CD8-positive, alpha-beta memory T cell (primary cell): ENCODE measurements at places on chromosomes 2 and 18. TPM values are rescaled to one million over a fixed set of nuclear protein-coding genes. Genes with fewer than 3 reads are reported as not detected.

The IL36G gene
- not detected for total RNA-seq

The RAB27B gene
- total RNA-seq = 0.15 TPM

The CHRNG gene
- not detected for total RNA-seq

The MRPS9 gene
- 51.8 TPM for total RNA-seq

The CPLX4 gene
- not detected for total RNA-seq

GRCh38 chr2:36530178-36530982 is 67.6 kb downstream of the FEZ2 start:
- no peaks in the 10 kb centered on the region for H3K4me1 ChIP-seq
- H3K36me3 ChIP-seq = no peaks in the 10 kb centered on the region
- H3K27ac ChIP-seq = no peak overlapping the region
- no peak for DNase-seq
- H3K27me3 ChIP-seq = no peaks in the 10 kb centered on the region

- H3K4me1 ChIP-seq = peaks cover 10% of the 10 kb centered on the region
- H3K36me3 ChIP-seq = no peaks in the 10 kb centered on the region
- H3K4me3 ChIP-seq = no peak overlapping the region
- H3K27ac ChIP-seq = no peak overlapping the region
Observed at GRCh38 chr2:38661306-38661705, 4.6 kb upstream of the GALM start.

- H3K4me1 ChIP-seq = no peaks in the 10 kb centered on the region
- H3K27ac ChIP-seq = no peak overlapping the region
- DNase-seq = no peak
- no peak overlapping the region for H3K4me3 ChIP-seq
- H3K36me3 ChIP-seq = no peaks in the 10 kb centered on the region
- no peaks in the 10 kb centered on the region for H3K27me3 ChIP-seq
Observed at GRCh38 chr2:182655750-182656149, 60.3 kb upstream of the DNAJC10 start.

DNA sequence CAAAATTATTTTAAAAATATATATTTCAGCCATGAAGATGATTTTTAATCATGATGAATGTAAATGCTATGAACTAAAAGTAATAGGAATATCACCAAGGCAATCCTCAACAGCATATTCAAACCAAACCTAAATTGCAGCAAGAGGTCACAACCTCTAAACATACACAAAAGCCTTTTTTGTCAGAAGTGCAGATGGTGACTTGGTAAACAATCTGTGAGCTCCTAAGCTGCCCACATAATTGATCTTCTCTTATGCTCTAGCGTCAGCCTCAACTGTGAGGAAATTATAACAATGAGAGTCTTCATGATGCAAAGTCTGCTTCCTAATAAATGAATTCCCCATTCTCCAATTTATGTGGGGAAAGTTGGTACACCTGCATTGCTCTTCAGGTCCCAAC is 113.2 kb downstream of the TSN start:
- no peaks in the 10 kb centered on the region for H3K36me3 ChIP-seq
- H3K4me3 ChIP-seq = no peak overlapping the region
- no peaks in the 10 kb centered on the region for H3K27me3 ChIP-seq
- no peaks in the 10 kb centered on the region for H3K4me1 ChIP-seq
- no peak for DNase-seq

DNA sequence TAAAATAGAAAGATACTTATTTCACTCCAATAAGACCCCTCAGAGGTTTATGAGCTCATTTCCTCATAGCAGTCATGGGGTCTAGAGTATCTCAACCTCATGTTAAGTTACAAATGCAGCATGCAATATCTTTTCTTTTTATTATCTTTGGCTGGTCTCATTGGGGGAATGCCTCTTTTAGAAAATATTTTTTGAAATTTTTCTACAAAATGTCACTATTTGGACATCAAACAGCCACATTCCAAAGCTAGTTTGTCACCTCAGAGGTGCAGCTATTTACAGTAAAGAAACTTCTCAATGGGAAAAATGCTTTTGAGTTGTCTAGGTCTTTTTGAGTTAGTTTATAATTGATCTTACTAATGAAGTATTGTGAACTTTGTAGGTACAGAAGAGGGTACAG is 370.7 kb upstream of the LRATD1 start:
- H3K4me3 ChIP-seq = no peak overlapping the region
- no peak for DNase-seq
- H3K27ac ChIP-seq = no peak overlapping the region
- H3K27me3 ChIP-seq = no peaks in the 10 kb centered on the region

DNA sequence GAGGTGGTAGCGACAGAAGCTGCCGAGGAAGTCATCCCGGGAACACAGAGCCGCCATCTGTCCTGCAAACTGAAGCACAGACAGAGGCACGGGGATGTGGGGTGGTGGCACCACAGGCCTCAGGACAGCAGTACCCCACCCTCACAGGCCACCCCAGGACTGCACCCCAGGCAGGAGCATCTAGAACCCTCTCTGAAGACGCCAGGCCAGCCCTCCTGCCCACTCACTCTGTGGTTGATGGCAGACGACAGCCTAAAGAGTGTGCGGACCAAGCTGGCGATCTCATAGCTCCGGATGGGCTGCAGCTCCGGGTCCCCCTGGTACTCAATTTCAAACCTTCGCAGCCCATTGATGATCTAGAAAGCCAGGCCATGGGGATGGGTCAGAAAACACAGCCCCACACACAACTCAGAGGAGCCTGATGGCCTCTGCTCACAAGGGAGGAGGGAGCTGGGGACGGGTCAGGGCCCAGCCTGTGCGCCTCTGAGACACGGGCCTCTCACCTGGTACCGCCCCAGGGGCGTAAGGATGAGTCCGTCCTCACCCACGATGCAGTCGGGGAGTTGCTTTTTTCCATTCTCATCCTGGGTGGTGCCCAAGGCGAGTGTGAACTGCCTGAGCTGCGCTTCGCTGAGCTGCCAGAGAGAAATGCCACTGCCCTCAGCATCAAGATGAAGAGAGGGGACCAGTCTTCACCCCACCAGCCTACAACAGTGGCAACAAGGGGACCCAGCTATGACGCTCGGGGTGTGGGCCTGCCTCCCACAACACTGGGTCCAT is 8.1 kb upstream of the CCDC74B start:
- no peak overlapping the region for H3K4me3 ChIP-seq
- H3K36me3 ChIP-seq = no peaks in the 10 kb centered on the region
- H3K4me1 ChIP-seq = no peaks in the 10 kb centered on the region
- no peak for DNase-seq
- no peaks in the 10 kb centered on the region for H3K27me3 ChIP-seq

DNA sequence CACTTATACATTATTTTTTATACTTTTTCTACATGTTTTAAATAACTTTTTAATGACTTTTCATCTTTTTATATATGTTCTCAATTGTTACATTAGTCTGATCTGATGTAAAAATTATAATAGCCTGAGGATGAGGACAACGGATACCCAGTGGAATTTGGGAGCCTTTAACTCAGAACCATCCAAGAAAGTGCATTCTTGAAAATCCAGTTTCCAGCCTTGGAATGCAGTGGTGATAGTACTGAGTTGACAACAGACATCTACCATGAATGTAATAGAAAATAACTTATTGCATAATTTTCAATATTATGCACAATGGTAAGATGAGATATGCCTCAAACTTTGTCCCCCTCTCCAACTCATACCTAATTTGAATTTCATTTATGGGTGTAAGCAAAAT is 120.7 kb upstream of the ZC3H15 start:
- H3K4me3 ChIP-seq = no peak overlapping the region
- DNase-seq = no peak
- no peaks in the 10 kb centered on the region for H3K27me3 ChIP-seq
- H3K27ac ChIP-seq = no peak overlapping the region
- H3K4me1 ChIP-seq = no peaks in the 10 kb centered on the region

DNA sequence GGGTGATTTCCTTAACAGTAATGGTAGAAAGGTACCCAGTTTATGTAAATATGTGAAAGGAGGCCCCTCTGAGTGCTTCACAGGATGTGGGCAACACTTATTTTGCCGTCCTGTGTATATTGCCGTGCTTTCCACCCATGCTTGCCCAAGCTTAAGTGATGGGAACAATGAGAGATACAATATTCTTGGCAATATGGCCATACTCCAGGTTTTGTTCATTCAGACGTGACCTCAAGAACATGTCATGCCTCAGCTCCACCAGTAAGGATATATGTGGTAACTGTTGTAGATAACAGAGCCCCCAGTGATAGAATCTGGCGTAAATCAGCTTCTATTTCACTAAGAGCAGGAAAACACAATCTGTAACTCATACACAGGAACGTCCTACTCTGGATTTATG is 318.7 kb downstream of the PTPRM start:
- no peaks in the 10 kb centered on the region for H3K27me3 ChIP-seq
- H3K4me3 ChIP-seq = no peak overlapping the region
- H3K4me1 ChIP-seq = no peaks in the 10 kb centered on the region
- no peaks in the 10 kb centered on the region for H3K36me3 ChIP-seq

DNA sequence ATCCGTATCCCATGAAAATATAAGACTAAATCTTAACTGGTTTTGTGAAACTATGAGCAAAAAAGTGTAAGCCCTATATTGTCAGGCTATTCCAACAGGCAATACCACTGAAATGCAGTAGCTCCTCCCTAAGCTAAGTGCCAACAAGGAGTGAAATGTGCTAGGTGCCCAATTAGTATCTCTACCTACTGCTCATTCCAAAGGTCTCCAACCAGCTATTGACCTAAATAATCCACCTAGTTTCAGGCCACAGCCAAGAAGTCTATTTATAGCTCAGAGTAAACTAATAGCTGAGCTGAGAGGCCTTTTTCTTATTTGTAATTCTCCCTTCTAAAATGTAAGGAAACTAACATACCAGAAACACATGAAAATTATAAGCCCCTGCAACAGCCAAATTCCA is 482.2 kb downstream of the DCC start:
- H3K27ac ChIP-seq = no peak overlapping the region
- H3K27me3 ChIP-seq = no peaks in the 10 kb centered on the region
- no peaks in the 10 kb centered on the region for H3K4me1 ChIP-seq

- no peak overlapping the region for H3K27ac ChIP-seq
- H3K36me3 ChIP-seq = peaks cover 4% of the 10 kb centered on the region
- no peaks in the 10 kb centered on the region for H3K27me3 ChIP-seq
- no peaks in the 10 kb centered on the region for H3K4me1 ChIP-seq
- H3K4me3 ChIP-seq = no peak overlapping the region
Observed at GRCh38 chr18:35993013-35993412, 20.5 kb downstream of the RMP24 start.

- no peaks in the 10 kb centered on the region for H3K27me3 ChIP-seq
- DNase-seq = no peak
- no peak overlapping the region for H3K4me3 ChIP-seq
- peaks cover 4% of the 10 kb centered on the region for H3K4me1 ChIP-seq
Observed at GRCh38 chr2:191165176-191165643, 14.4 kb upstream of the STAT4 start.
